Smooth muscle cell of trachea (primary cell): ENCODE measurements at places on chromosomes 1 and 21. TPM values are rescaled to one million over a fixed set of nuclear protein-coding genes. Genes with fewer than 3 reads are reported as not detected.

Gene HPCAL4
- not detected in 2 replicates for total RNA-seq

Gene CHAF1B
- 1.3 and 4.1 TPM in 2 replicates for total RNA-seq

Gene A3GALT2
- 0.44 TPM in 1 of 2 replicates, not detected in the other for total RNA-seq

Gene RGSL1
- total RNA-seq, result not detected in 2 replicates

Gene MEX3A
- 0.73 and 2.0 TPM in 2 replicates for total RNA-seq

Gene CHTOP
- total RNA-seq, result 23.0 and 33.6 TPM in 2 replicates

Gene OR2T35
- total RNA-seq, result not detected in 2 replicates

Gene LSM10
- 13.8 and 13.9 TPM in 2 replicates for total RNA-seq

Gene GLUL
- total RNA-seq, result 466 and 496 TPM in 2 replicates

Gene PRDM16
- 1.5 and 4.8 TPM in 2 replicates for total RNA-seq

Gene CLCA4
- not detected in 2 replicates for total RNA-seq

Gene ERICH3
- 0.15 TPM in 1 of 2 replicates, not detected in the other for total RNA-seq

Gene SCNM1
- 21.8 and 27.5 TPM in 2 replicates for total RNA-seq

Gene ORC1
- total RNA-seq, result 0.66 and 6.5 TPM in 2 replicates

Gene G0S2
- 17.6 and 20.8 TPM in 2 replicates for total RNA-seq

Gene C1orf94
- total RNA-seq, result not detected in 2 replicates

Gene HPDL
- 0.50 and 0.73 TPM in 2 replicates for total RNA-seq

Gene TSPEAR
- total RNA-seq, result not detected in 2 replicates

Gene SMIM1
- total RNA-seq, result 2.8 and 8.1 TPM in 2 replicates

Gene NCSTN
- total RNA-seq, result 113 and 187 TPM in 2 replicates

Gene LCA5L
- total RNA-seq, result 0.66 and 0.87 TPM in 2 replicates

Gene CD52
- not detected in 2 replicates for total RNA-seq

Gene LEFTY2
- not detected in 2 replicates for total RNA-seq
